ENCODE measurements at places on chromosomes 4 and X. TPM values are rescaled to one million over a fixed set of nuclear protein-coding genes. Genes with fewer than 3 reads are reported as not detected.

The NLRP2B gene
- not detected for polyA plus RNA-seq

The VCX2 gene
- polyA plus RNA-seq, result not detected

The RS1 gene
- polyA plus RNA-seq, result not detected

The TMPRSS11A gene
- not detected for polyA plus RNA-seq

The CITED1 gene
- polyA plus RNA-seq, result 0.23 TPM

The DCLK2 gene
- 0.02 TPM for polyA plus RNA-seq

The SLC10A4 gene
- polyA plus RNA-seq, result not detected

The MAP3K15 gene
- 0.05 TPM for polyA plus RNA-seq

The TMSB15A gene
- 0.83 TPM for polyA plus RNA-seq

The USP53 gene
- polyA plus RNA-seq, result 10.4 TPM

The EDA gene
- polyA plus RNA-seq, result 0.40 TPM

The GASK1B gene
- 8.1 TPM for polyA plus RNA-seq

The KLF3 gene
- polyA plus RNA-seq, result 11.6 TPM

The CISD2 gene
- polyA plus RNA-seq, result 19.2 TPM

The CXorf49 gene
- not detected for polyA plus RNA-seq

The STPG2 gene
- 0.03 TPM for polyA plus RNA-seq

The RBMXL3 gene
- polyA plus RNA-seq, result not detected

The TLR6 gene
- 0.53 TPM for polyA plus RNA-seq

The TMEM144 gene
- 4.1 TPM for polyA plus RNA-seq

The SSX1 gene
- polyA plus RNA-seq, result not detected

The NXF2 gene
- polyA plus RNA-seq, result not detected

The PTCHD1 gene
- not detected for polyA plus RNA-seq

The RAB33A gene
- 0.24 TPM for polyA plus RNA-seq

The MAGEB2 gene
- polyA plus RNA-seq, result not detected

The ZNF711 gene
- polyA plus RNA-seq, result 0.02 TPM

The ZCCHC18 gene
- polyA plus RNA-seq, result 1.5 TPM

The SHROOM3 gene
- 23.2 TPM for polyA plus RNA-seq

The DGAT2L6 gene
- polyA plus RNA-seq, result not detected

The TDO2 gene
- not detected for polyA plus RNA-seq

The P2RY4 gene
- polyA plus RNA-seq, result 0.03 TPM

The MID1IP1 gene
- polyA plus RNA-seq, result 54.0 TPM

The SYTL5 gene
- 0.46 TPM for polyA plus RNA-seq

The TKTL1 gene
- polyA plus RNA-seq, result not detected

The RNF175 gene
- 1.4 TPM for polyA plus RNA-seq

Measured in mammary epithelial cell (primary cell).